Caki2 (cell line): ENCODE measurements at places on chromosomes 7 and 10. TPM values are rescaled to one million over a fixed set of nuclear protein-coding genes. Genes with fewer than 3 reads are reported as not detected.

The EBF3 gene
- not detected in 2 replicates for total RNA-seq

The ZFYVE27 gene
- 18.9 and 30.5 TPM in 2 replicates for total RNA-seq

The SAP25 gene
- total RNA-seq: not detected in 2 replicates

The CHST3 gene
- total RNA-seq: 45.2 and 49.3 TPM in 2 replicates

The SDK1 gene
- 8.7 and 9.1 TPM in 2 replicates for total RNA-seq

The ICA1 gene
- total RNA-seq: 2.1 and 12.5 TPM in 2 replicates

The AGR3 gene
- not detected in 2 replicates for total RNA-seq

The EPO gene
- not detected in 2 replicates for total RNA-seq

The MSMB gene
- not detected in 2 replicates for total RNA-seq

The SEMA3E gene
- total RNA-seq: 0.34 and 2.1 TPM in 2 replicates

DNA sequence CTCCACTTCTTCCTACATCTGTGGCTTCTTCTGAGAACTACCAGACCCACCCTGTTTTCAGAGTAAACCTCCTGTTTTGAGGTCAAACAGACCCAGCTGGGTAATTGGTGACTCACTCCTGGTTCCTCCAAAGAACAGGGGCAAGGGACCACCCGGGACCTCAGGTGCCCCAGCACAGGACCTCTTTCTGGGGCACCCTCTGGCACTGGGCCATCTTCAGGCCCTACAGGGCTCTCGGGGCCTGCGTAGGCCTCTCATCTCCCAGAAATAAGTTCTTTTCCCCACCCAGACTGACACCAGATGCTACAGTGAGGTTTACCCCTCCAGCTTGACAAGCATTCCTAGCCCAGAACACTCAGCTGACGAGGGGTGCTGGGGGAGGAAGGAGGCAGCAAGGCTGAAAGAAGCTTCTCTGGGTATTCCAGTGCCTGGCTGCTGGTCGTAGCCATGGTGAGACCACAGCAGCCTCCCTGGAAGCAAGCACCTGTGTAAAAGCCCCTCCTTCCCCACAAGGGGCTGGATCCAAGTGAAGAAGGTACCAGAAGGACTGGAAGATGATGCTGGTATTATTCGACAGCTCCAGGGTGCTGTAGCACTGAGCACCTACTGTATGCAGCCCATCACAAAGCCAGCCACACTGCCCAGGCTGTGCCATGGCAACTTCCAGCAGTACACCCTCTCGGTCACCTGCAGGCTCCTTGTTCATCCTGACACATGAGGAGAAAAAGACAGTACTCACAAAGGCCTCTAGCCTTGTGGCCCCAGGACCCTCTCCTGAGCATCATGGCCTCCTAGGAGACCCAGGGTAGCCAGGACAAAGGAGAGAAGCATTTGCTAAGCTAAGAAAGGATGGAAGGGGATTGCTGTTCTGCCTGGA lies 47.4 kb downstream of the ALOX5 start:
- no peak for DNase-seq

GRCh38 chr7:150924369-150924781 lies 53.7 kb downstream of the KCNH2 start:
- no peak for DNase-seq

DNA sequence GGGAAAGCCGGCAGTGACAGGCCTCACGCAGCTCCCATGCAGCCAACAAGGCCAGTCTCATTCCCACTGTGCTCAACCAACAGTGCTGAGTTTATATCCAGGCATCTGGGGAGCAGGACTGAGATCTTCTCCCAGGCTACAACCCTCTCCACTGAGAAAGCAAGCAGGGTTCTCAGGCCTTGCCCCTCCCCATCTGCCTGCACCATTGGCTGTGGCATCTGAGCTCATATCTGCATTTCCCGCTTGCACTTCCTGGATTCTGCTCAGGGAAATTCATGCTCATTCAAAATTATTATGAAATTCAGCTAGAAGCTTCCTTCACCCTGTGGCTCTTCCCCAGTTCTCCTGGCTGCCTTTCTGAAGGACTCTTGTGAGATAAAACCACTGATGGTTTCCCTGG lies 1029.0 kb downstream of the GRM8 start:
- no peak for DNase-seq

- no peak for DNase-seq
Measured at GRCh38 chr7:27992097-27992496, 188.5 kb downstream of the JAZF1 start.

DNA sequence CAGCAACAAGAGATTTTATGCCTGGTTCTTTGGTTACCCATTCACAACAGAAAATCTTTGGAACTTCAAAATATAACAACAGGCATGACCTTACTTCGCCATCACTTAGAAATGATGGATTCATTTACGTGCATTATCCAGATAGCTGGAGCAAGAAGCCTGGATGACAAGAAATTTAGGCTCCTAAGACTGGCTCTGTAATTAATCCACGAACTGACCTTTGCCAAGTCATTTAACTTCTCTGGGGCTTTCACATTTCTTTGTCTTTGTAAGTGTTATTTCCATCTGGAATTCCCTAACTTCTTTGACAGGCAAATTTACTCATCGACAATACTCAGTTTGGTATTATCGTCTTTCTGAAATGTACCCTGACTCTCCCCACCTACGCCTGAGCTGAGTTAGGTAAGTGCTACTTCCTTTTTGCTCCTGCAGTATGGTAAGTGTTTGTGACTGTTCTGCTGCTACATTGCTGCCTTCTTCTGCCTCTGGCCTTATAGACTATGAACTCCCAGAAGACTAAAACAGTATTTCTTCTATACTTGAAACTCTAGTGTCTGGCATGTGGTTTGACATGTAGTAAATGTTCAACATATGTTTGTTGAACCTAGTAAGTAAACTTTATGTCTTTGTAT lies 5.5 kb upstream of the MDFIC start:
- DNase-seq: no peak

DNA sequence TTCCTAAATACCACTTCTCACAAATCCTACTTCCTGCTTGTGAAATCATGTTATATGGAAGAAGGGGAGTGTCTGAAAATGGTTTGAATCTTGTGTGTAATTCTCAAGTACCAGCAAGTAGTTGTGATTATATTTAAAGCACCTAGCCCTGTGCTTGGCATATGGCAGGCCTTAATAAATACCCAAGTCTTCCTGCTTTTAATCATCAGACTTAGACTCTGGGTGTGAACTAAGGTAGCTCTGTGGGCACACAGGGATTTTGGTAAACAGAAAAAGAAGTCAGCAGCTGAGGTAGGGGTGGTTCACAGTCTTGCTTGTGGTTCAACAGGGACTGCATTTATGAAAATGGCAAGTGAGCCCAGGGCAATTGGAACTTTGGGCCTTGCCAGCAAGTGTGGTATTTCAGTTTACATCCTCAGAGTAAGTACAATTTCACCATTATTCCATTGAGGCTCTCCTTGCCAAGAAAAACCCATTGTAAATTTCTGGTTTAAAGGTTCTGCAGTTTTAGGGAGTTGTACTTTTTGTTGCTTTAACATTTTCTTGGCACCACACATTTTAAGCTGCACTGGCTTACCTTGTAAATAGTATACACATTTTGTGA lies 215.5 kb downstream of the AUTS2 start:
- DNase-seq: no peak

DNA sequence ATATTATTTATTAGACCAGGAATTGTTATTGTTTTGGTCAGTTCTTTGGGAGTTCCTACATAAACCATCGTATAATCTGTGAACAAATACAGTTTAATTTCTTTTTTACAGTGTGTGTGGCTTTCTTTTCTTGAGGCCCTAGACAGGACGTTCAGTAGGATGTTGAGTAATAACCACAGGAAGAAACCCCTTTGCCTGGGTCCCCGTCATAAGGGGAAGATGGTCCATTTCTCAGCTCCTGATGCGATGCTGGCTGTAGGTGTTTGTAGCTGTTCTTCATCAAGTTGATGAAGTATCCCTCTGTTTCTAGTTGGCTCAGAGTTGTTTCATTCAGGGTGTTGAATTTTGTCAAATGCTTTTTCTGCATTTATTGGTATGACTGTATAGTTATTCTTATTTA lies 219.7 kb upstream of the ADARB2 start:
- no peak for DNase-seq

DNA sequence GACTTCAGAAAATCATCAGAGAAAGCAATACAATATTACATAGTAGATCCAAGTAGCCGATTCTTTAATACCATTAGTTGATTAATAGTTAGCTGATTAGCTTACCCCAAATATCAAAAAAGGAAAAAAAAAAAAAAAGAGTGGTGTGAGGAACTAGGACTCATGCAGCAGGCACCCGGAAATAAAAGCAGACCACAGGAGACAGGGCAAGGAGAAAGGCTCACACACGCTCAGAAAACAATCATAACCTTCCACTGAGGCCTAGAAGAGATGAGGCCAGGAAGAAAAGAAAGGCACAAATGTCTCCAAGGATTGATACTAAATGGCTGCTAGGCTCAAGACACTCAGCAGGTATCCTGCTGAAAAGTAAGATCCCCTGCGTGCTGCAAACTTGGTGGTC lies 25.9 kb downstream of the TRDMT1 start:
- DNase-seq: no peak

DNA sequence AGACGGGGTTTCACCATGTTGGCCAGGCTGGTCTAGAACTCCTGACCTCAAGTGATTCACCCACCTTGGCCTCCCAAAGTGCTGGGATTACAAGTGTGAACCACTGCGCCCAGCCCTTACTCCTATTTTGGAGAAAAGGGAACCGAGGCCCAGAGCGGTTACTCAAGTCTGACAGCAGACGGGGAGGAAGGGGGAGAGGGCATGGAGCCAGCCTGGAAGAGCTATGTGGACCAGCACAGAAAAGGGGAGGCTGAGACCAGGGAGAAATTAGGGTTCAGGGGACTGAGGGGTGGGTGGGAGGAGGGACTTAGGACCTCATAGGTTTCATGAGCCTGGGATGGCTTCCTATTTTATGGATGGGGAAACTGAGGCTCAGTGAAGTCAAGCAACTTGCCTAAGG lies 1.5 kb downstream of the SFRP5 start:
- no peak for DNase-seq

DNA sequence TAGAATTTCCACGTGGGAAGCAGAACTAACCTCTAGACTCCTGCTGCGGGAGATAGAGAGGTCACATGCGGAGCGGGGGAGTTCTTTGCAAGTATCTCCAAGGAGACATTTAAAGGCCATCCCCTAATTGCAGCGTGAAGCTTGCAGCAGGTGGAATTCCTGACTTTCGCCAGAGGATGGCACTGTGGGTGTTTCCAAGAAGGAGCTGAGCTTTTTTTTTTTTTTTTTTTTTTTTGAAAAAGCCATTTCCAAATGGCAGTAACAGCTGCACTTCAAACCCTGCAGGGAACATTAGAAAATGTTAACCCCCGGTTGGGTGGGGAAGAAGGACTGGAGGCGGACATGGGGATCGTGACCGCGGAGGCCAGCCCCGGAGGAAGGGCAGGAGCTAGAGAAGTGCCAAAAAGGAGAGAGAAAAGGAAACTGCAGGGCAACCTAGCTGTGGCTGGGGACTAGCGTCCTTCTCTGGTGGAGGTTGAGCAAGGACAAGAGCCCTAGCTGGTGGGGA lies 487.7 kb downstream of the TYW1 start:
- DNase-seq: peak; percentile 57

- no peak for DNase-seq
Measured at GRCh38 chr7:98664882-98665281, 47.8 kb downstream of the NPTX2 start.

GRCh38 chr7:45155941-45156340 lies 1.6 kb upstream of the RAMP3 start:
- no peak for DNase-seq

- no peak for DNase-seq
Measured at GRCh38 chr7:70237831-70238575, 639.7 kb downstream of the AUTS2 start.

- DNase-seq: no peak
Measured at GRCh38 chr7:26663874-26664273, 200.5 kb downstream of the SKAP2 start.

DNA sequence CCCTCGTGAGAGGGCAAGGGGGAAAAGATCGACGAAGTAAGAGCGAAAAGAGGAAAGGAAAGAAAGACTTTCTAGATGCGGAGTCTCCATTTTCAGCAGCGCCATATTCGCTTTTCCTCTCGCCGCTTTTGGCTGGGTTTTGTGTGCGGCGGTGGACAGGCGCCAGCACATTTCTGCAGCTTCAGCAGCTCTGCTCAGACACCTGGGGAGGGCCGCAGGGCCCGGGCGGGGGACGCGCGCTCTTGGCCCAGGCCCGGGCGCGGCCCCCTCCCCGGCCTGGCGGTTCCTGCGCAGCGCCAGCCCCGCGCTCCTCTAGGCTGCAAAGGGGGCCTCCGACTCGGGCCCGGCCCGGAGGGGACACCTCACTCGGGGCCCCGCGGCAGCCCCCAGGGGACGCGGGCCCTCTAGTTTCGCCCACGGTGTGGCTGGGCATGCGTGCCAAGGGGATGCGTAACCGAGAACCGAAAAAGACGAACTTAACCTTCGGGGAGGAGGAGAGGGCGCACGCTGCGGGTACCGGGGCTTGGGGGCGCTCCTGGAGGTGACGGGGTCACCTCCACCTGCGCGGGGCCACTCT lies 34.5 kb upstream of the EBLN1 start:
- DNase-seq: no peak

DNA sequence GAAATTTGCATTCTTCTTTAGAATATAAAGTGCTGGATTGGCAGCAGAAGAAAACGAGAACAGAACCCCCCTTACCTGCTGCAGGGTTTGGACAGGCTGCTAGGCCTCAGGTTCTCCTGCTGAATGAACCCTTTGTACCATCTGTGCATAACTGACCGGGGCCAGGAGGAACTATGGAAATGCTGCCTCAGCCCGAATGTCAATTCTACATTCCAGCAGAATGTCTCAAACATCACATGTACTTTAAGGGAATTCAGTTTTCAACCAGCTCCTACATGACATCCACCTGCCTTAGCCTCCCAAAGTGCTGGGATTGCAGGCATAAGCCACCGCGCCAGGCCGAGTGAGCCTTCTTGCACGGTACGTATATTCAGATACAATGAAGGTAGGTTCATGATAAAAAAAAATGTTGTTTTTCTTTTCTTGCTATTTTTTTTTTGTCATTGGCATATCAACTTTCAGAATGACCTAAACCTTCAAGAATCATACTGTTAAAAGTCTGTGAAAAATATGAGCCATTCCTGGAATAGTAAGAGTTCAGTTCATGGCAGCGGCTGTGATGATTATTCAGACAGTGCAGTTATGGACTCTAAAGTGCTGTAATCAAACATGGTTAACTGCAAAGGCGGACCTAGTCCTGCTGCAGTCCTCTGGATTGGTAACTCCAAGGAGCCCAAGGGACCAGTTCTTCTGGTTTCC lies 84.4 kb upstream of the TNS3 start:
- DNase-seq: no peak

DNA sequence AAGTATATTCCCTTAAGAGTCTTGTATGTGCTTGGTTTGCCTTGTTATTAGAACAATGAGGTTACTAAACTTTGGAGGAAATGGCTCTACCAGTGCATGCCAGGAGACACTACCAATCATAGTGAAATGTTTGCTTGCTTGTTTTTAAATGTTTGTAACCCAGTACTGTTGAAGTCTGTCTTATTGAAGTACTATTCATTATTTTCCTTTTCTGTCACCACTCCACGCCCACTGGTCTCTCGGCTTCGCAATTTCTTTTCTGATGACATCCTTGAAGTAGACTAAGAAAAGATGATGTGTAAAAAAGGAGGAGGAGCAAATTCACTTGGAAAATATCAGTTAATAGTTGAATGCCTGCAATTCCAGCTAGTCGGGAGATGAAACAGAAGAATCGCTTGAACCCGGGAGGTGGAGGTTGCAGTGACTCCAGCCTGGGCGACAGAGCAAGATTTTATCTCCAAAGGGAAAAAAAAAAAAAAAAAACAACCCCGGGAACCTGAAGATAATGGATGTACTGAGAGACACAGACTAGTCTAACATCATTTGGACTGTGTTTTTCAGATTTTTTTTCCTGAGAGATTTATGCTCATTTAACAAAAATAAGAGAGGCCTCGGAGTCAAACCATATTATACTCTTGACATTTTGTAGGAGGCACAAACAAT lies 959.4 kb downstream of the PCDH15 start:
- DNase-seq: no peak
